Thoracic aorta (tissue), 2 donors: ENCODE measurements at places on chromosomes 11 and 22.

DNA sequence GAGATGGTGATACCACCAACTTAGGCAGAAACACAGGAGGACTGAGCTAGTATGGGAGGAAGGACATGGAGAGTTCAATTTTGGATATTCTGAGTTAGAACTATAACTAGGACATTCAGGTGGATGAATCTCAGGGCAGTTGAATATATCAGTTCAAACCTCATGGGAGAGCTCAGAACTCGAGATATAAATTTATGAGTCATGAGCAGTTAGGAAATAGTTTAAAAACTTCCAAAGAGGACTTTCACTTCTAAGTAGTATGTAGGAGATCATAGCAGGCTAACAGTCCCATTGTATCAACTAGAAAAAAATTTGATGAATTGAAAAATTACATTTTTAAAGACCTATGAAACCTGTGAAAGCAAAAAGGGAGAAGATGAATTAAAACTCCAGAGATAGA is 436.2 kb upstream of the LARGE1 start:
- no peak for DNase-seq

GRCh38 chr11:72179804-72180396 is 12.0 kb upstream of the FOLR1 start:
- no peak for DNase-seq

DNA sequence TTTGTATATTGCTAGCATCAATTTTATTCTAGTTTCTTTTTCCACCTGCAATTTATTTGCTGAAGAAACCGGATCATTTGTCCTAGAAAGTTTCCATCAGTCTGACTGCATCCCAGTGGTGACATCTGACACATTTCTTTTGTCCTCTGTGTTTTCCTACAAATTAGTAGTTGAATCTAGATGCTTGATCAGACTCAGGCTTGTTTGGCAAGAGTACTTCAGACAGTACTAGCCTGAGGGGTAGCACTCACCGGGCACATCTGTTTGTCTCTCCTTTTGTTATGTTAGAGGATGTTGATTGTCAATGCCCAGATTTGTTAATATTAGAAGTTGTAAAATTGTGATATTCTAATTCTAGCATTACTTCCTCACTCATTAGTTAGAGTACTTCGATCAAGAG is 204.8 kb downstream of the SWAP70 start:
- DNase-seq, result no peak

- DNase-seq, result no peak
Measured at GRCh38 chr11:121244884-121245283, 47.7 kb upstream of the SC5D start.

DNA sequence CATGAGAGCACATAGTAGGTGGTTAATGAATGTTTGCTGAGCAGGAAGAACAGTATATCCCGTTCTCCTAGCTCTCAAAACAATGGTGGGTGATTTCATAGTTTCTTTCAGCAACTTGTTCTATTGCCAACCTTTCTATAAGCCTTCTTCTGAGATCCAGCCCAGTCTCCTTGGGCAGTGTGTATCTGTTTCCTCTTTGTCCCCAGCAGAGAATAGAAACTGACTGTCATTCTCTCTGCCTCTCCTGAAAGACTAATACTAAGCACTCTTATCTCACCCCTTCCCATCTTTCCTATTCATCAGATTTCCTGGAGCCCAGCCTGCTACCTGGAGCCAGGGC is 272.9 kb downstream of the ST3GAL4 start:
- DNase-seq, result no peak

GRCh38 chr11:95337175-95337957 is 106.4 kb upstream of the SESN3 start:
- no peak for DNase-seq

DNA sequence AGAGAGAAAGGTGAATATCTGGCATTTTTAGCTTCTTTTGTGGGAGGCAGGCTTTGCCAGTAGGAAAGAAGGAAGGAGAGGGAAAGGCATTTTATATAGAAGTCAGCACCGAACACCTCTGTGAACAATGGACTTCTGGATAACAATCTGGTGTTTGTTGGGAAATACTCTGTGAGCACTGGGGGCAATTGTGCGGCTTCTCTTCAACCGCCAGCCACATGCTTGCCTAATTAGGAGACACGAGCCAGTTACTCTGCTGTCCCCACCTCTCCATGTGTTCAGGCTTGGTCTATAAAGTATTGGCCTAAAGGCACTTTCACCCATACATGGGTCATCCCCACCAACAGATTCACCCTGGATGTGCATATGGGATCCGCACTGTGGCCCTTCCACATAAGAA is 523.6 kb downstream of the NTM start:
- no peak for DNase-seq

DNA sequence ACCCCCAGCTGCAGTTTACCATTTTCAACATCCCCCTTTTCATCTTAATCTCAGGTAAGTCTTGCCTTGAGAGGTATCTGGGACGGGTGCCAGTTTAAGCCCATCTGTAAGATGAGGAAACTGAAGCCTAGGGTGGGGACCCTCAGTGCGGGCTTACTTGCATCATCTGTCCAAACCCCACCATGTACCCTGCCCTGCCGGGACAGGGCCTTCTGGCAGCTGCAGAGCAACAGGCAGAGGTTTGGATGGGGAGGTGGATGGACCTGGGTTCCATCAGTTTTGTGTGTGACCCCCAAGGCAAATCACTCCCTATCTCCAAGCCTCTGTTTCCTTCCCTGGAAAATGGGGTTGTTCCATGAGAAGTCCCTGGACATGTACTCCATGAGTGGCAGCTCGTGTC is 67.5 kb downstream of the MN1 start:
- no peak for DNase-seq

DNA sequence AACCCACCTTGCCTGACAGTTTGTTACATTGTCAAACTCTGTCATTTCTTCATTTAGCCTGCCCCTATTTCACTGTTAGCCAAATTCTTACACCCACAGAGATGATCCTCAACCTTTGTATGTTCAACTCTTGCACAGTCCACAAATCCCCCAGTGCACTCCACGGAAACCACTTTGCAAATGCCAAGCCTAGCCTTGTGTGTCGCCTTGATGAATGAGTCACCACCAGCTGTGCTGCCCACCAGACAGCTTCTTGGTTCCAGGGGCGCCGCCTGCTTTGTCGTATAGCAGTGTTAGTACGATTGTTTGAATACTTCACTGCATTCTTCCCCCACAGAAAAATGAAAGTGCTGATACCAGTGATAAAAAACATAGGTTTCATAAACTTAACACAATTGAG is 686.3 kb downstream of the NTM start:
- no peak for DNase-seq

DNA sequence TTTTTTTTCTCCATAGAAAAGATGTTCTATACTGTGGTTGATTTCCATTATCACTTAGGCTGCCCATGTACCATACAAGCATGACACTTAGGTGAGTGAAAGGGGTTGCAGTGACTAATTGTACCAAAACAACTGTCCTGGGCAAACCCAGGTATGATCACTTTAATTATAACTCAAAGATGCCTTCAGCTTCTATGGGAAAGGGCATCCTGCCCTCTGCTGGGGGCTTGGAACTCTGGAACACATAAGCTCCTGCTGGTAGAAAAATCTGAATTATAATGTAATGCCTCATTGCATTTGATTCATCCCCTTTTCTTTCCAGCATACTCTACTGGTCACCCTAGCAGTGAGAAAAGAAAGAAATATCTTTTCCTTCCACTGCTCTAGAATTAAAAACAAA is 206.3 kb downstream of the DDX10 start:
- no peak for DNase-seq

GRCh38 chr11:36027731-36028130 is 83.9 kb downstream of the LDLRAD3 start:
- DNase-seq, result no peak

DNA sequence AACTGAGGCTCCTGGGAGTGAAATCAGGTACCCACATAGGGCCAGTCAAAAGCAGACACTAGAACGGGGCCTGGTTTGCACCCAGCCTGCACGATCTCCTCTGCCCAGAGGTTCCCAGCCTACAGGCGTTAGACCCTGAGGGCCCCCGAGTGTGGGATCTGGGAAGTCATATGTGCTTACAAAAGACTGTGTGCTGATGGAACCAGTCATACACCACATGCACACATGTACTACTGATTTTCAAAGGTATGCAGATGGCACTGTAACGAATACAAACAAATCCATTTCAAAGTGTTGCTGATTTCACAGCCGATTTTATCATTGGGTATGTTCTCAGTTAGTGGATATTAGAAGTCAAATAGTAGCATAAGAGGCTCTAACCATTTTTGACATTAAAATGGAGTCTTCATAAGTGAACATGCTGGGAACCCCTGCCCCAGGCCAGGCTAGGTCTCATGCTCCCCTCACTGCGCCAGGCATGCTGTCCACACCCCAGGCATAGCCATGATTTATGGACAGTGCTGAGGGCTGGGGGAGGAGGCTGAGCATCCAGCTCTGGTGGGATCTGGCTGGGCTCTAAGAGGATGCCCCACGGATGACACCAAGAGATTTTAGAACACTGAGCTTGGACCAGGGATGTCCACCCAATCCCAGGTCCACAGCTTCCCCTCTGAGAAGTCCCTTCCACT is 38.6 kb upstream of the LRRC32 start:
- no peak for DNase-seq

GRCh38 chr22:20585639-20586402 is 78.4 kb downstream of the MED15 start:
- DNase-seq, result no peak

- no peak for DNase-seq
Measured at GRCh38 chr11:101817581-101817980, 97.2 kb upstream of the CEP126 start.

GRCh38 chr11:114563077-114563476 is 3.4 kb upstream of the NXPE1 start:
- no peak for DNase-seq

DNA sequence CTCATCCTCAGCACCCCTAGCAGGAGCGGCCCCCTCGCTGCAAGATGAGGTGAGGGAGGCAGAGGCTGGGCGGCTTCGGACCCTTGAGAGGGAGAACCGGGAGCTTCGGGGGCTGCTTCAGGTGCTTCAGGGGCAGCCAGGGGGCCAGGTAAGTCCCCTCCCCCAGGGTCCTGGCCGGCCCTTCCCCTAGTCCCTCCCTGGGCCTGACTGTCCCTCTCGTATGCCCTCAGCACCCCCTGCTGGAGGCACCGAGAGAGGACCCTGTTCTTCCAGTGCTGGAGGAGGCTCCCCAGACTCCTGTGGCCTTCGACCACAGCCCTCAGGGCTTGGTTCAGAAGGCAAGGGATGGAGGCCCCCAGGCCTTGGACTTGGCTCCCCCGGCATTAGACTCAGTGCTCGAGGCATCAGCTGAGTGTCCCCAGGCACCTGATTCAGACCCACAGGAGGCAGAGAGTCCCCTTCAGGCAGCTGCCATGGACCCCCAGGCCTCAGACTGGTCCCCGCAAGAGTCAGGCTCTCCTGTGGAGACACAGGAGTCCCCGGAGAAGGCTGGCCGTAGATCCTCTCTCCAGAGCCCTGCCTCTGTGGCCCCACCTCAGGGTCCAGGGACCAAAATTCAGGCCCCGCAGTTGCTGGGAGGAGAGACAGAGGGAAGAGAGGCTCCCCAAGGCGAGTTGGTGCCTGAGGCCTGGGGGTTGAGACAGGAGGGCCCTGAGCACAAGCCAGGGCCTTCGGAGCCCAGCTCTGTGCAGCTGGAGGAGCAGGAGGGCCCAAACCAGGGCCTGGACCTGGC is 4.0 kb downstream of the CCDC88B start:
- DNase-seq, result no peak

DNA sequence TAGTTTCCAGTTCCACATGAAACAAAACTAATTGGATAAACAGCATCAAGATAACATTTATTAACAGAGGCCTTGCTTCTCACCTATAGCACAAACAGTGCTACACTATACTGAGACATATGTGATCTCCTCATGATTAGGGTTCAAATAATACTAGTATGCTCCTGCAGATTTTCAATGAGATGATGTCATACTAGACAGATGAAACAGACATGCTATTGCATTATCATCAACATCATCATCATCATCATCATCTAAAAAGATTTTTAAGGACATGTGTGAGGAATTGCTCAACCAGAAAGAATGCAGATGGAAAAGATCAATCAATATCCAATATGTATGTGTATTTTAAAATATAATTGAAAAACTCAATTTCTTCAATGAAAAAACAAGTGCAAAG is 932.3 kb downstream of the METTL15 start:
- DNase-seq, result no peak
